RPMI7951 (cell line): ENCODE measurements at places on chromosomes 16 and 17. TPM values are rescaled to one million over a fixed set of nuclear protein-coding genes. Genes with fewer than 3 reads are reported as not detected.

ACSM2B gene
- total RNA-seq: not detected in 2 replicates

FSCN2 gene
- total RNA-seq: not detected in 2 replicates

LDHD gene
- total RNA-seq: 0.68 and 0.96 TPM in 2 replicates

KRTAP2-2 gene
- not detected in 2 replicates for total RNA-seq

POLG2 gene
- total RNA-seq: 7.7 and 8.1 TPM in 2 replicates

ECI1 gene
- total RNA-seq: 36.5 and 45.3 TPM in 2 replicates

PHOSPHO1 gene
- 0.48 TPM in 1 of 2 replicates, not detected in the other for total RNA-seq

CCL4L2 gene
- not detected in 2 replicates for total RNA-seq

NPIPB6 gene
- total RNA-seq: 0.24 and 0.29 TPM in 2 replicates

HSD17B2 gene
- total RNA-seq: 1.4 and 2.6 TPM in 2 replicates

SLC6A4 gene
- total RNA-seq: not detected in 2 replicates

DNA sequence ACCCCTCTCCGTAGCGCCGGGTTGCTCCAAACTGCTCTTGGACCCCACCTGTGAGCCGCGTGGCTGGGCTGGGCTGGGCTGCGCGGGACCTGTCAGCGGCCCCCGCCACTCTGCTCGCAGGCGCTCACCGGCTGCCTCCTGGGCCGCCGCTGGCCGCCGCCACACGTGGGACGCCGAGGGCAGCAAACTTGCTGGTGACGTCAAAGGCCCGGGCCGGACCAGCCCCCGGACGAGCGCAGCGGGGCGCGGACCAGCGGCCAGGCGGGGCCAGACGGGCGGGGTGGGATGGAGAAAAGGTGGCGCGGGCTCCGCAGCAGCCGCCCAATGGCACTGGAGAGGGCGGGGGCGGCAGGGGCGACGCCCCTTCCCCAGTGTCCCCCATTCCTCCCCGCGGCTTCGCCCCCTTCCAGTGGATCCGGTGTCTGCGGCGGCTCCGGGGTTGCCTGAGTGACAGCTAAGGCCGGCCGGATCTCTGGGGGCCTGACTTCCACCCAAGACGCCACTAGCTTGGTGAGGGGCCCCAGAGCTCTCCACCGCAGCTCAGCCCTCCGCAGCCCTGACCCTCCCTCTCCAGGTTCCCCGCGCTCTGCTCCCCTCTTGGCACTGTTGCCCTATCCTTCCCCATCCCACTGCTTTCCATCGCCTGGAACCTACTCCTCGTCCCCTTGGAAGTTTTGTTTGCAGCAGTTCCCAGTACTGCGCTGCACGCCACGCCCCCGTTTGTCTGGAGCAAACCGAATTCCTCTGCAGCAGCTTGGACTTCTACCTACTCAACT lies at the start of gene HS3ST3A1:
Gene HS3ST3A1 (minus strand): TSS at position 154 of the 776 bp plus-strand sequence. CDS start 800 bp downstream, outside the sequence.
- peak; percentile 87 for DNase-seq

DNA sequence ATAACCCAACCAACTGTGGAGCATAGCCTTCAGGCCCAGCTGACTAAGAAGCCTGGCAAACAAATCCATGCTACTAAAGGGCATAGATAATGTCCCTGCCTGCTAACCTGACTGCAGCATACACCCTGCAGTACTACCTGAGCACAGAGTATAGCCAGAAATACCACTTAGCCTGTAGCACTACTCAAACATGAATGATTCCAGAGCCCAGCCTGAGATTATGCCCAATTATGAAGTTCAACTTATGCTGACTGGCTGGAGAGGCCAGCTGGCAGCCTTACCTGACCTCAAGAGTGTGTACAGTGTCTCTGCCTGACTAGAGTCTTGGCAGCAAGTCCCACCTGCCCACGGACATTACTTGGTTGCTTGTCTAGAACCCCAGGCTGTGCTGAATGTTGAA lies 1265.3 kb downstream of the CDH11 start:
- DNase-seq: no peak

GRCh38 chr17:68015081-68015723 lies 18.9 kb upstream of the C17orf58 start:
- no peak for DNase-seq

GRCh38 chr16:85220125-85220839 lies 108.0 kb upstream of the CIBAR2 start:
- DNase-seq: peak; percentile 76

DNA sequence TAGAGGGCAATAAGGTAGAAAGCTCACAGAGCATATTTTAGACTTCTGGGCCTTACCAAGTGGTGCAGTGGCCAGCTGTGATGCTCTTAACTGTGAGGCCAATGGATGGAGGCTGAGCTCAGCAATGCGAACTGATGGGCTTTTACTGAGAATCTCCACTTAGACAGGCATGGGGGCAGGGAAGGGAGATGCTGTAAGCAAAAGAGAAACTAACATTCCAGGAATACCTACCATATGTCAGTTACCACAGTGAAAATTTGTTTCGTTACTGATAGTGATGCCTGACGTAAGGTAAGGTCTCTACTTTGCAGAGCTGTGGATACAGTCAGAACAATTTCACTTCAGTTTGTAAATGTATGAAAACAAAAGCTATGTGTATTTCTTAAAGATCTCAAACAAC lies 250.6 kb upstream of the ZFHX3 start:
- peak; percentile 70 for DNase-seq

- peak; percentile 44 for DNase-seq
Measured at GRCh38 chr16:31386157-31386984, 6.8 kb upstream of the ITGAD start.

DNA sequence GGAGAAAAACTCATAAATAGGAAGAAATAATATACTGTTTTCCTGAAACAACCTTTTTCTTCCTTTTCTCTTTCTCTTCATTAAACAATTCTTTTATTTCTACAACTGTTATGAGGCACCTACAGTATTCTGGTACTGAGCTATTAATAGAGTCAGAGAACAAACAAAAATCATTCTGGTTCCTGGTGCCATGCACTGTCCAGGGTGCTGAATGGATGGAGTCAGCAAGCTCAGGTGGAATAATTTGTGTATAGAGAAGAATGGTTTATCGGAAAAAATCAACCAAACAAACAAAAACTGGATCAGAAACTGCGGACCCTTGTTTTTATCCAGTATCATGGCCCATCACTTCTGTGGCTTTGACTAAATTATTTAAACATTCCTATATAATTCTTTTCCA lies 430.3 kb upstream of the GOT2 start:
- DNase-seq: no peak

DNA sequence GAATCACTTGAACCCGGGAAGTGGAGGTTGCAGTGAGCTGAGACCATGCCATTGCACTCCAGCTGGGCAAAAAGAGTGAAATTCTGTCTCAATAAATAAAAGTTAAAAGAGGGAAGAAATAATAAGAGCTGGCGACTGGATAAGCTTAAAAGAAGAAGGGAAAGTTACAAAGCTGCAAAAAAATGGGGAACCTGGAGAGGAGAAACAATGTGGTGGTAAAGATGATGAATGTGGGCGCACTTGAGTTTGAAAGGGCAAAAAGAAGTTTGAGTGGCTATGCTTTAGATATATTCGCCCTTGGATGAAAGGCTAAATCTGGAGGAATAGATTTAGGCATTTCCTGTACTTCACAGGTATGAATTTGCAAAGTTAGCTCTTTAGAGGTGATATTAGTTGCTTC lies 53.0 kb upstream of the YPEL2 start:
- no peak for DNase-seq

DNA sequence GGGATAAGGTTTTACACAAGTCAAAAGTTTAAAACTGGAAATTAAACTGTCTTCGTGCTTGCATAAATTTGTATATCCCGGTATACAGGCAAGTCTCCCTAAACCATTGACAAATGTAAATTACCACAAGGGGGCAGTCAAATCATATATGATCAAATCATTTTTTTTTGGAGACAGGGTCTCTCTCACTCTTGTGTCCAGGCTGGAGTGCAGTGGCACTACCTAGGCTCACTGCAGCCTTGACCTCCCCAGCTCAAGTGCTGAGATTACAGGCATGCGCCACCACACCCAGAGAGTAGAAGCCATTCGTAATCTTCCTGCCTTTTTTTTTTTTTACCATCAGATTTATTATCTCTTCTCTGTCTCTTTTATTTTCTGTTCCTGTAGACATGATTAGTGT lies 18.5 kb downstream of the TOP2A start:
- DNase-seq: peak; percentile 42

GRCh38 chr17:7307686-7308624 lies 527 bp downstream of the EIF5A start:
- DNase-seq: no peak

DNA sequence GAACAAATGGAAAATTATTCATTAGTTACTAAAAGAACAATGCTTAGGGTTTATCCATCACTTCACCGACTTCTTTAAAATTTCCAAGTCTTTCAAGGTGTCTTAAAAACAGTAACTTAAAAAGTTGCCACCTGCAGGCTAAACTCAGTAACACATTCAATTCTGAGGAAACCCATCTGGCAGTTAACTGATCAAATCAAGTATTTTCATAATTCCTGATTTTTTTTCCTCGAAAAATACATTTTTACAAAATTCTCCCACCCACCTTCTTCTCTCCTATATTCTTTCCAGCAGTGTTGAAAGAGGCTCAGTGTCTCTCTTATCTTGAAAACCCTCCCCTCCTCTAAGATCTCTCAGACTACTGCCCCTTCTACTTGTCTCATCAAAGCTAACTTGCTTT lies 29.9 kb downstream of the PARN start:
- DNase-seq: peak; percentile 16

DNA sequence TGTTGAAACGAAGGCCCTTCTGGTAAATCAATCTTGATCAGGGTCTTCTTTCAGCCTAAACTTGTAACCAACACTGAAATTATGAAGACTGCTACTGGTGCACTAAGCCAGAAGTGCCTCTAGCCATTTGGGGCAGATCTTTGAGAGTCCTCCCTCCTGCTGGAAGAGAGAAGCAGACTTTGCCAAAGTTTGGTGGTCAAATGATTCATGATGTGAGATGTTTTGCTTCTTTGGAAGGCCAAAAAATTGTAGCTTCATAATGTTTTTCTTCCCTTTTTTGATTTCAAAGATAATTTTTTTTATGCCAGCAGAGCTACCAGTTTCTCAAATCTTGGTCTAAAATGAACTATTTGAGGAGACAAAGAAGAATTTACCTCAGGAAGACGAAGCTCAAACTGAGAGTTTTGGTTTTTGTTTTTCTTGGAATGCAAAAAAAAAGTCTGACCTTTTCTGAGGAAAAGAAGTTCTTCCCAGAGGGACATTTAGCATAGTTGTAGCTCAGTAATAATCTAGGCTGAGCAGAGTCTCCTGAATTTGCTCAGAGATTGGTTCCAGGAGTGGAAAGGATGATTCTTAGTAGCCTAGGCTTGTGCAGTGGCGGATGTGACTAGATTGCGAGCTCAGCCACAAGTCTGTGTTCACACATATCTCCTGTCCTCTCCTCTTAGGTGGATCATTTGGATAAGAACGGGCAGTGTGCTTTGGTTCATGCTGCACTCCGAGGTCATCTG lies 50.9 kb downstream of the CYB561 start:
- DNase-seq: peak; percentile 87

- peak; percentile 99 for DNase-seq
Measured at GRCh38 chr16:85350973-85351372, 238.7 kb upstream of the CIBAR2 start.

- no peak for DNase-seq
Measured at GRCh38 chr17:28940675-28941074, 10.6 kb downstream of the PHF12 start.

DNA sequence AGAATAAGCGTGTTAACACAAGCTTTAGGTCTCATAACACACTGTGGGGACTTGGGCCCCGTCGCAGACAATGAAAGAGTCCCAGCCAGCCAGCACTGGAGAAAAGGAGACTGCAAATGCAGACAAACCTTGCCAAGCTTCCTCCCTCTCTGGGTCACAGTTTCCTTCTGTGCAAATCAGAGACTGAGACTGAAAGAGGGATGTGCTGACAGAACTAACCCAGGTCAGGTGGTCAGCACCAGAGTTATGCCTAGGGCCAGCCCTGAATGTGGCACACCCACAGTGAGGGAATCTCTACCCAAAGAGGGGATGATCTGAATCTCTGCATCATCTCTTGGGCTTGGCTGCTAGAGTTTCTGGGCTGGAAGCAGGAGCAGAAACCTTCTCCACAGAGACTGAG lies 282.3 kb upstream of the CCL2 start:
- DNase-seq: no peak

DNA sequence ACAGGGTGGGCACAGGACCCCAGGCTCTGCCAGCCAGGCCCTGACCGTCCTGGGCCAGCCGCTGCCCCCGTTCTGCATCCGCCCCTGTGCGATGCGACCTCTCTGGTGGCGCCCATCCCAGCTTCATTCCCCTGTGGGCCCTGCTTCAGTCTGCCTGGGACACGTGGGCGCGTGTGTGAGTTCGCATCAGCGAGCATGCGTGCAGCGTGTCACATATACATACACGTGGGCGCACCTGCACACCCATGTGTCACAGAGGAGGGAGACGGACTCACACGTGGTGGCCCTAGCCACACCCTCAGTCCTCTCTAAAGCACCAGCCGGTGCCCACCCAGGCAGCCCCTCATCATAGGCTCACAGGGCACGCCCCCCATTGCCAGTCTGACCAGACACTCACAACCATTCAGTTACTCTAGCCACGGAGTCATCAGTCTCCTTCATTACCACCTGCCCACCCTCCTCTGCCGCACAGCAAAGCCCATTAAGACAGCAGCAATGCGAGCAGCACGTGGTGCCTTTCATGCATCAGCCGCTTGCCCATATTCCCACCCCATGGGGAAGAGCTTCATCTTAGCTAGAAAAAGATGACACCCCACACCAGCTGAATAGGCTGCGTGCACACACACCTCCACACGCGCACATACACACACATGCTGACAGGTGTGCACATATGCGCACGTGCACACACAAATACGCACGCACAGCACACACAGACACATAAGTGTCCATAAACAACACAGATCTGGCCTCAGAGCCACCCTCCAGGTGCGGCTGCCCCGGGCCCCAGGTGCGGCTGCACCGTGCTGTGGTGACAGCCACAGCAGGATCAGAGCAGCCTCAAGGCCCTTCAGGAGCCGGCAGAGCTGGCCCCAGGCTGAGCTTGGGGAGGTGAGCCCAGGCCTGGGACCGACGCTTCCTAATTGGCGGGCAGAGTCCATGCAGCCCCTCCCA lies 9.5 kb upstream of the CDH15 start:
- DNase-seq: no peak

DNA sequence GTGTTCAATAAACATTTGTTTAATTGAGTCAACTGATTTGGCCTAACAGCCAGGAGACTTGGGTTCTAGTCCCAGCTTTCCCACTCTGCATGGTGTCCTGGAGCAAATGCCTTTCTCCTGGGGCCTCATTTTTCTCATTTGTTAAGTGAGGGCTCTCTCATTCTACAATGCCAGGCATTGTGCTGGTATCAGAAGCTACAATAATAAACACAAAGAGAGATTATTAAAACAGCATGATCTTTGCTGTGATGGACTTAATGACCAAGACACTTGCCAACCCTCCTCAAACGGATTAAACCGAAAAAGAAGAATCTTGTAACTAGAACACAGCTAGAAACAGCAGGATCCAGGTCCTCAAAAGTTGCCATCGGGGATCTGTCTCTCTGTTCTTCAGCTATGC lies 4.8 kb upstream of the VAMP2 start:
- no peak for DNase-seq

GRCh38 chr17:77681861-77682260 lies 276.6 kb upstream of the TNRC6C start:
- peak; percentile 26 for DNase-seq

DNA sequence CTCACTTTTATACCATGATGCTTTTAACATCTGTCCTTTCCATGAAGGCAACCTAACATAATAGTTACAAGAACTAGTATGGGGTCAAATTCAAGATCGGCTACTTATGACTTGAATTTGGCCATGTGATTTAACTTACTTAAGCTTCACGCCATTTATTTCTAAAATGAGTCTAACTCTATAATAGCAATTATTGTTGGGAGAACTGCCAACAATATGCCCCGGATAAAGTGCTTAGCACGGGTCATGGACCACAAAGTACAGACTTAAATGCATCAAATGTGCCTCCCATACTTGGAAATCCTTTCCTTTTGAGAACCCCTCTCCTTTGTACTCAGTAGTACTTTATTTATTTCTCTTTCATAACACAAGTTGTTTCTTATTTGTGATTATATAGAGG lies 1603.6 kb upstream of the GOT2 start:
- DNase-seq: no peak
